ENCODE measurements at places on chromosomes 5 and 9.

GRCh38 chr5:160649304-160649703 lies 202.7 kb downstream of the ATP10B start:
- no peak for DNase-seq

GRCh38 chr9:109855540-109855939 lies 75.5 kb downstream of the PALM2AKAP2 start:
- no peak for DNase-seq

- no peak for DNase-seq
Measured at GRCh38 chr9:124248960-124249359, 8.8 kb upstream of the NEK6 start.

GRCh38 chr5:38295751-38296150 lies 37.4 kb downstream of the EGFLAM start:
- DNase-seq, result no peak

DNA sequence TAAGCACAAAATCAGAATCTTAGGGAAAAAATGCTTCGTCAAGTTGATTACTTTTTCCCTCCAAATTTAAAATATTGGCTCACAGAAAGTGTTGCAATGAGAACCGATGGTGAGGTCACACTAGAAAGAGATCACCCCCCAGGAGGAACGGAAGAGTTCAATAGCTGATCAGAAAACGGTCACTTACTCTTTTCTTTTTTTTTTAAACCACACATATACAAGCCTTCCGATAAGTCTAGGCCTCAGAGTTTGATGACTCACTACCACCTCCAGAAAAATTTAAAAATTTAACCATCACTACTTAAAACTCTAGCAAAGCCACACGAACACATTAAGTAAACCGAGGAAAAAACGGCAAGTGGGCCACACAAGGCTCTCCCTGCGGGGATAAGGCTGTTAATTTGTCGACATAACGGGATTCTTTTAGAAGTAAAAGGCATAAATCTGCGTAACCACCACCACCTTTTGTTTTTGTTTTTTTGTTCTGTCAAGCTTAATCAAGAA lies 1.2 kb downstream of the SURF4 start:
- no peak for DNase-seq

- no peak for DNase-seq
Measured at GRCh38 chr9:91059713-91060112, 258.1 kb downstream of the SYK start.

DNA sequence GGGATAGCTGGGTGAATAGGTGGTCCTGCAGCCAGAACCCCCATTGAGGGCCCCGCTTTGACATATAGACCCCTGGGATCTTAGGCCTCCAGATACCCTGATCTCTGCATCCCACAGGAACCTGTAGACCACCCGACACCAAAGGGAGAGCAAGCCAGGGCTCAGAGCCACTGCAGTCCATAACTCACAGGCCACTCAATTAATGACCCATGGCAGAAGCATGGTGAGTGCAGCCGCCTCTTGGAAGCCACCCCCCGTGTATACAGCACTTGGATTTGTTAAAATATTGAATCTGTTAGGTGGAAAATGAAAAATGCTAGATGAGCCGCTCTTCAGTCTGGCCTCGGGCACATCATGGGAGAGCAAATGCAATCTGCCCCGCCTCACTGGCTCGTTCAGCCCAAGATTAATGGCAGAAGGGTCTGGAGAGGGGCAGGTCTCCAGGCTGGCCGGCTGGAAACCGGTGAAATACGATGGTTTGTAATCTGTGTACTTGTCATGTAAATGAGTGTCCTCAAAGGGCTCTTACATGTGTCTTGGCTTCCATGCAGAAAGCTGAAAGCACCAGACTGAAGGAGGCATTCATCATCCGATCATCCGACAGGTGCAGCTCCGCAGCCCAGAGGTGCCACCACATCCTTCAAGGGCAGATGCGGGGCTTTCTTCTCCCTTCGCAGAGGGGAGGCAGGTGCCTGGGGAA lies 111.3 kb downstream of the OLFM1 start:
- no peak for DNase-seq

- no peak for DNase-seq
Measured at GRCh38 chr9:97412626-97413385, 910 bp downstream of the TDRD7 start.

DNA sequence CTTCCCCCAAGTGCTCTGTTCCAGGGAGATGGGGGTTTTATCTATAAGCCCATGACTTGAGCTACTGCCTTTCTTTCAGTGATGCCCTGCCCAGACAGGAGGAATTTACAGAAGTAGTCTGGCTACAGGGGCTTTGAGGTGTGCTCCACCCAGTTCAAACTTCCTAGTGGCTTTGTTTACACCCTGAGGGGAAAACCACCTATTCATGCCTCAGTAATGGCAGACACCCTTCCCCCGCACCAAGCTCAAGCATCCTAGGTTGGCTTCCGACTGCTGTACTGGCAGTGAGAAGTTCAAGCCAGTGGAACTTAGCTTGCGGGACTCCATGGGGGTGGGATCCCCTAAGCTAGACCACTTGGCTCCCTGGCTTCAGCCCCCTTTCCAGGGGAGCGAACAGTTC lies 154.6 kb downstream of the IZUMO3 start:
- no peak for DNase-seq

DNA sequence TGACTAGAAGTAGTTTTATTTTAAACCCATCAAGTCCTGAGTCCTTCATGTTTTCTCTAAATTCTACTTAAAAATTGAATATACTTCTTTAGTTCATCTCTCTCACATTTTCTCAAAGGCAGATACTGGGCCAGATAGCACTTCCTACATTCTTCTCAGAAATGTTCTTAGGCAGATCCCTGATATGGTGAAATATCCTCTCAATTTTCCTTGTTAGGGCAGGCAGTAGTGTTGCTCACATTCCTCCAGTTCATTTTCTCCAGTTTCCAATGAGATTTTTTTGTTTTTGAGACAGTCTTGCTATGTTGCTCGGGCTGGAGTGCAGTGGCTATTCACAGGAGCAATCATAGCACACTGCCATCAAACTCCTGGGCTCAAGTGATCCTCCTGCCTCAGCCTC lies 5.7 kb downstream of the GCNT1 start:
- no peak for DNase-seq

DNA sequence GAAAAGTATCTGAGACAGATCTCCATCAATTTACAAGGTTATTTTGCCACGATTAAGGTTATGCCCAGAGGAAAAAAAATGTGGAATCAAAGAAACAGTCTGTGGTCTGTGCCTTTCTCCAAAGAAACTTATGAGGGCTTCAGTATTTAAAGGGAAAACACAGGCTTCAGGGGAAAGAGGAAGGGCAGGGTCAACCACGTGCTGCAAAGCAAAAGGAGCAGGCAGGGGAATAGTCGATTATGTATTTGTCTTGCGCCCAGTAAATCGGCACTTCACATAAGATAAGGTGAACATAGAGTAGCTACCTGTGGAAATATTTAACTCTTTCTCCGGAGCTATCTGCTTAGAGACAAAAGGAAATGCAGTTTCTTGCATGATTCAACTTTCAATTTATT lies 343.7 kb downstream of the RAB3C start:
- DNase-seq, result no peak

GRCh38 chr9:78295177-78295575 lies 1.7 kb upstream of the PSAT1 start:
- DNase-seq, result no peak

- peak; percentile 43 for DNase-seq
Measured at GRCh38 chr5:74094096-74094781, 468.2 kb downstream of the ARHGEF28 start.

- no peak for DNase-seq
Measured at GRCh38 chr9:77018058-77018968, 1.1 kb upstream of the FOXB2 start.

GRCh38 chr5:36657563-36657995 lies 51.2 kb downstream of the SLC1A3 start:
- DNase-seq, result peak; percentile 92

- DNase-seq, result no peak
Measured at GRCh38 chr5:77558266-77558665, 66.2 kb upstream of the WDR41 start.

DNA sequence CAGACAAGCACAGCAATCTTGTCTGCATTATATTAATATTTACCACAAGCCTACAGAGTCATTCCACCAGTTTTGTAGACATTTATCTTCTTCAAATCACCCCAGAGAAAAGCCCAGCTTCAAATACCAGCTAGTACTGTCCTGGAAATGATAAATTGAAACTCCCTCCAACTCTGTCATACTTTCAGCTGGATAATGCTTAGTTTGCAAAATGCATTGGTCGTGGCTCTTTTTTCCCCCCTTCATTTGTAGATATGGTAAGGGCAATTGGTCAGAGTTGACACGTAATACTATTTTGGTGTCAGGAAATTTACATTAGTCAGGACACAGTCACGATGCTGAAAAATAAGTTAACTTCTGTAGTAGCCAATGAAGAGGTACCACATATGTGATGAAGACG lies 21.2 kb downstream of the HMHB1 start:
- DNase-seq, result no peak

- DNase-seq, result peak; percentile 43
Measured at GRCh38 chr5:170809551-170809950, 26.0 kb downstream of the GABRP start.

DNA sequence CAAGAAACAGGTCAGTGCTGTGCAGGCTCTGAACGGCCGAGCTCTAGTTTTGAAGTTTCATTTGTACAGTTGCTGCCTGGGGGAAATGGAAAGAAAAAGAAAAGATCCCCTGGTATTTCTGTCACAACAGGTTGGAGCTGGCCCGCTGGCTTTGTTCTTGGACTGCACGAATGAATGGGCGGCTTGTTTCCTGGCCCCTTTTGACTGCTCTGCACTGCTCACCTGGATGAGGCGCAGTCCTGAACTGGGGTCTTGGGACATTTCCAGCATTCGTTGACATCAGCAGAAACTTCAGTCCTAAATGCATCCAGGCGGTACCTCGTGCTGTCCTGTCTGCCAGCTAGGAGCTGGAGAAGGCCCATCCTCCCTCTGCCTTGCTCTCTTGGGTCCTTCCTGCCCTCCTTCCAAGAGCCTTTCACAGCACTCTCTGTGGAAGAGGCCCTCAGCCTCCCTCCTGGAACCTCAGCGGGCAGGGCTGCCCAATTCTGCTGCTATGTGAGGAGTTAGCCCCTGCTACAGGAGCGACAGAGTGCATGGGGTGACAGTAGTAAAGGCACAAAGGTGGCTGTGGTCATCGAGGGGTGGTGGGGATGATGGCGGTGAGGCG lies 189.2 kb downstream of the FSTL4 start:
- DNase-seq, result no peak

DNA sequence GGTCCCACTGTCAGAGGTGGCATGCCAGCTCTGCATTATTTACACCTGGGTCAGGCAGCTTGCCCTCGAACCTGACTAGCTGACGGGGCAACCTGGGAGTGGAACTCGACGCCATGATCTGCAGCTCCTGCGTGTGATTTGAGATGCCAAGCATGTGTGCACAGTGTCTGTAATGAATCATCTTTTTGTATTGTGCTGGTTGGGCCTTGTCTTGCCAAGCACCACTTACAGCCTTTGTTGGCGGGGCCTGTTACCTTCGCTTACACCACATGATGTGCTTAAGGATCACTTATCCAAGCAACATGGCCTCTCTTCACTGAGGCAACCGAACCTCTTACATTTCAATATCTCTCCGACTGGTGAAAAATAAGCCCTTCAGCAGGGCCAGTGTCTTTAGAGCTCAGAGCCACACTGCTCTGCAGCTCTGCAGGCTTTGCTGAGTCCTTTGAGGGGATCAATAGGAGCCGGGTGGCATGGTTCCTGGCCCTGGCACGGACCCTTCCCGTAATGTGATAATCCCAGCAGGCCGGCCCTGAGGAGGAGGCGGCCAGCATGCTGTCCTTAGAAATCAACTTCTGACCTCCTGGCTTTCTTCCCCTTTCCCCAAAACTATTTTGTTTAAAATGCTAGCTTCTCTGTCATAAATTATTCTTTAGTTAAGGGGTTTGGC lies 297.7 kb upstream of the CD180 start:
- peak; percentile 67 for DNase-seq

GRCh38 chr9:109974918-109975276 lies 194.9 kb downstream of the PALM2AKAP2 start:
- no peak for DNase-seq

GRCh38 chr5:60672693-60673264 lies 27.2 kb downstream of the DEPDC1B start:
- DNase-seq, result no peak

DNA sequence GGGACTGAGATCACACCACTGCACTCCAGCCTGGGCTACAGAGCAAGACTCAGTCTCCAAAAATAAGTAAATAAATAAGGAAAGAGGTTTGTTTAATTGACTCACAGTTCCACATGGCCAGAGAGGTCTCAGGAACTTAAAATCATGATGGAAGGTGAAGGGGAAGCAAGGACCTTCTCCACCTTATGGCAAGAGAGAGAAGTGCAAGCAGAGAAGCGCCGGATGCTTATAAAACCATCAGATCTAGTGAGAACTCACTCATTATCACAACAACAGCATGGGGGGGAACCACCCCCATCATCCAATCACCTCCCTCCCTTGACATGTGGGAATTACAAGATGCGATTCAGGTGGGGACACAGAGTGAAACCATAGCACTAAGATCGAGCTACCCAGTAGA lies 22.8 kb upstream of the RGMB start:
- no peak for DNase-seq

DNA sequence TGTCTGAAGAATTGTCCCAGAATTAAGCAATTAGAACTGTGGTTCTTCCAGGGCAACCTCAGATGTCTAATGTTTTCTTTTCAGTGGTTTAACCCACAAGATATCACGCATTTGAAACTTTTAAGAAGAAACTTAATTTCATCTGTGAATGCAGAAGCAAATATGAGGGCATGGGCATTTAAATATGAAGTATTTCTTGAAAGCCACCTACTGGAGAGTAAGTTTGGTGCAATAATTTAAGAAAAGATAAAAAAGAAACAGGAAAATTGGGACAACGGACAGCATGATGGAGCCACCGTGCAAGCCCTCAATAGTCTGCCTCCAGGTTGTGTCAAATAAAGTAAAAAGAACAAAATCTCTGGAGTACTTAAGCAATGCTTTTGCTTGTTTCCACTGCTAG lies 1.2 kb upstream of the CAPSL start:
- no peak for DNase-seq
